ENCODE measurements at places on chromosomes 4 and X.

GRCh38 chr4:157889788-157890187 is 283.0 kb downstream of the GASK1B start:
- no peak for DNase-seq

GRCh38 chr4:7658341-7659204 is 223.8 kb upstream of the PSAPL1 start:
- DNase-seq: no peak

DNA sequence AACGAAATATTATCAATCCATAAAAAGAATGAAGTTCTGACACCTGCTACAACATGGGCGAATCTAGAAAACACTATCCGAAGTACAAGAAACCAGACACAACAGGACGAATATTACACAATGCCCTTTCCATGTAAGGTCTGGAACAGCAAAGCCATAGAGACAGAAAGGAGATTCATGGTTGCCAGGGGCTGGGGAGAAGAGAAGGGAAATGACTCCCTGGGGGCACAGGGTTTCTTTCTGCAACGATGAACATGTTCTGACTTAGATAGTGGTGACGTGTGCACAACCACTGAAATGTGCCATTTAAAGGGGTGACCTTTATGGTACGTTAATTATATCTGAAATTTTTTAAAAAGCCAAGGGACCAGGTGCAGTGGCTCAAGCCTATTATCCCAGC is 28.3 kb downstream of the GPR143 start:
- DNase-seq: no peak

DNA sequence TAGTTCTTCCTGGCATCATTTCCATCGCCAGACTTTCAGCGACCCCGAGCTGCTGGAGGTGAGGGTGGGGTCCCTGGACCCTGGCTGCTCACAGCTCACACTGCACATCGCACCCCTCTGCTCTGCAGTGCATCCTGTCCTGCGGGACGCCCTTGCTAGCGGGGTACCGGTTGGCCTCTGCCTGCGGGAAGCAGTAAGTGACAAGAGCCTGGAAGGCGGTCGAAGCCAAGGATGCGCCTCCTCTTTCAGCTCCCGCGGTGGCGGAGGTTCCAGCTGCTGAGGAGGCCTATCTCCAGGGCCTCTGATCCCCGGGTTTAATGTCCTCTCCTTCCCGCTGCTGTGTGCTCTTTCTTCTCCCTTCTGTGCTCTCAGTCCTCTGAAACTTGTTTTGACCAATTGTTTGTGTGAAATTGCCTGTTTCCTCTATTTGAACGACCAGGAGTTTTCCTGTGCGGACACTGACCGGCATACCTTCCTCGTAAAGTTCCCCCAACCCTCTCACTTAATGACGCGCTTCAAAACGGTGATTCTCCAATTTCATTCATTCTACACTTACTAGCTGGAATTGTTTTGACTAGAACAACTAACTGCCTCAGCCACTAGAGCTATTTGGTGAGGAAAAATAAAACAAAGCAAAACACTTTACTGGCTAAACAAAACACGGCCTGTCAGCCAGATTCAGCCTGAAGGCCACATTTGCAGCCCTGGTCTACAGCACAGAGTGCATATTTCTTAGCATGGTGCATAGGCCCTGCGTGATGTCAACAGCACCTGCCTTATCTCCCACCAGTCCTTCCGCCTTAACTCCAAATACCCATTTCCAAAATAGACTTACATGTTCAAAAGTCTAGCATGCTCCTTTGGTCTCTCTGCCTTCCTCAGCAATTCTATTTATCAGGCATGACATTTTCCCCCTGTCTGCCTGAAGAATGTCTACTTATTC is 28.0 kb downstream of the MGAT4D start:
- no peak for DNase-seq

GRCh38 chr4:184019667-184020623 is 114.8 kb downstream of the STOX2 start:
- DNase-seq: no peak

DNA sequence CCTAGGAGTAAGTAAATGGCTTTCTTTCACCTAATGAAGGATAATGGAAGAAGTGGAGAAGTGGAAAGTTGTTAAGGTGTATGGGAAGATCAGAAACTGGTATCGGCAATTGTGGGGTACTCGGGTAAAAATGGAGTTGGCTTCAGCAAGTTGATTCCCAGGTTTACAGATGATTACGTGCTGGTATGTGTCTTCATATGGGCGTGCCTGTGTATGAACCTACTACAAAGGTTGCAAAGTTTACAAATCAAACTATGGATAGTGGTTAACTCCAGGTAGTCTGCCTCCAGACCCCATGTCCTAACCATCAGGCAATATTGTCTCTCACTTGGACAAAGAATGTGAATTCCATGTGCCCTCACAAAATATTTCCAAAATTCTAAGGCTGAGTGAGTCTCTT is 773 bp downstream of the TLR3 start:
- DNase-seq: no peak

- DNase-seq: no peak
Observed at GRCh38 chr4:158346576-158346975, 136.3 kb downstream of the TMEM144 start.

- DNase-seq: no peak
Observed at GRCh38 chr4:86482306-86483172, 111.6 kb upstream of the PTPN13 start.

DNA sequence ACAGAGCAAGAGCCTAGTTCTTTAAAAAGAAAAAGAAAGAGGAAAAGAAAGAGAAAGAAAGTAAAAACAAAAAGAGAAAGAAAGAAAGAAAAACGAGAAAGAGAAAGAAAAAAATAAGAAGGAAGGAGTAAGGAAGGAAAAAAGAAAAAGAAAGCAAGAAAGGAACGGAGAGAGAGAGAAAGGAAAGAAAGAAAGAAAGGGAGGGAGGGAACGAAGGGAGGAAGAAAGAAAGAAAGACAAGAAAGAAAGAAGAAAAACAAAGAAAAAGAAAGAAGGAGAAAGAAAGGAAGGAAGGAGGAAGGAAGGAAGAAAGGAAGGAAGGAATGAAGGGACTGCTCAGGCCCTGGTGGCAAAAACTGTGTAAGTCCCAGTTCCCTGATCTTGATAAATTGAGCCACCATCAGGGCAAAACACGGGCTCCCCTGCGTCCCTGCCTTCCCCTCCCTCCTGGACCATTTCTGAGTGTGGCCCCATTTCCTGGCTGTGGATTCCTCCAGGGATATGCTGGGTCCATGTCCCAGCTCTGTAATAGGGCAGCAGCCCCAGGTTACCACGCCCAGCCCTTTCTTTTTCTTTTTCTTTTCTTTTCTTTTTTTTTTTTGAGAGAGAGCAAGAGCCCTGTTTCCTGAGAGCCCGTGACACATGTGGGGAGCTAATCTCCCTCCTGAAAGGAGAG is 44.8 kb downstream of the SHOX start:
- no peak for DNase-seq

GRCh38 chrX:131881194-131881593 is 141.9 kb upstream of the STK26 start:
- DNase-seq: no peak

DNA sequence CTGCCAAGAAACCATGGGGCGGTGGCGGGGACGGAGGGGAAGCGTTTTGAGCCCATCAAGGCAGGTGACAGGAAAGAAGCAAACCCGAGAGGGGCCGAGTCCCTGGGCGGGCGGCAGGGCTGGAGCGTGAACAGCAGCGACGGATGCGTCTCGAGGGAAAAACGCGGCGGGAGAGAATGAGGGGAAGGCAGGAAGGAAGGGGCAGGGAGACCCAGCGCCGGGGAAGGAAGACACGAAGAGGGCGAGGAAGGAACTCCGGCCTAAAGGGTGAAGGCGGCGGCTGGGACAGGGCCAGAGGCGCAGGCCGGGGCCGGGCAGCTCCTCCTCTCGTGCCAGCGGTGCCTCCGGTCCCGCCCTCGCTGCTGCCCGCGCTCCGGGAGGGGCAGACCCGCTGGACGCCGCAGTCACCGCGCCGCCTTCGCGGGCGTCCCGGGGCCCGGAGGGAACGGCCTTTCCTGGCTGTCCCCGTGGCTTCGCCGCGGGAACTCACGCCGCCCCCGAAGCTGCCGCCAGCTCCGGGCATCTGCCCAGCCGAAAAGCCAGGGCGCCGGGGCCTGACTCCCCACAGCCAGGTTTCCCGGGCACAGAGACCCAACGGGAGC is 751 bp upstream of the RGS12 start:
- DNase-seq: peak; percentile 22

DNA sequence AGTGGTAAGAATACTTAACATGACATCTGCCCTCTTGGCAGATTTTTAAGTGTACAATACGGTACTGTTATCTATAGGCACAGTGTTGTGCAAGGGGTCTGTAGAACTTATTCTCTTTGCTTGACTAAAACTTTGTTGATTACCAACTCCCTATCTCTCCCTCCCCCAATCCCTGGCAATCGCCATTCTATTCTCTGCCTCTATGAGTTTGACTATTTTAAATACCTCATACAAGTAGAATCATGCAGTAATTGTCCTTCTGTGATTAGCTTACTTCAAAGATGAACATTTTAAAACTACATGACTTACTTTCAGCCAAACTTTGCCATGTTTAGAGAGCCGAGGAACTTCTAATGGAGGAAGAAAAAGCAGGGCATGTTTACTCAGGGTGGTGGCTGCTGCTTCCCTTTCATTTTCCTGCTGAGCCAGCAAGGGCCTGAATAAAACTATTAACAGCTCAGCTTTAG is 62.4 kb downstream of the APOO start:
- DNase-seq: no peak

- DNase-seq: peak; percentile 22
Observed at GRCh38 chr4:17112292-17112659, 213.8 kb upstream of the LDB2 start.

DNA sequence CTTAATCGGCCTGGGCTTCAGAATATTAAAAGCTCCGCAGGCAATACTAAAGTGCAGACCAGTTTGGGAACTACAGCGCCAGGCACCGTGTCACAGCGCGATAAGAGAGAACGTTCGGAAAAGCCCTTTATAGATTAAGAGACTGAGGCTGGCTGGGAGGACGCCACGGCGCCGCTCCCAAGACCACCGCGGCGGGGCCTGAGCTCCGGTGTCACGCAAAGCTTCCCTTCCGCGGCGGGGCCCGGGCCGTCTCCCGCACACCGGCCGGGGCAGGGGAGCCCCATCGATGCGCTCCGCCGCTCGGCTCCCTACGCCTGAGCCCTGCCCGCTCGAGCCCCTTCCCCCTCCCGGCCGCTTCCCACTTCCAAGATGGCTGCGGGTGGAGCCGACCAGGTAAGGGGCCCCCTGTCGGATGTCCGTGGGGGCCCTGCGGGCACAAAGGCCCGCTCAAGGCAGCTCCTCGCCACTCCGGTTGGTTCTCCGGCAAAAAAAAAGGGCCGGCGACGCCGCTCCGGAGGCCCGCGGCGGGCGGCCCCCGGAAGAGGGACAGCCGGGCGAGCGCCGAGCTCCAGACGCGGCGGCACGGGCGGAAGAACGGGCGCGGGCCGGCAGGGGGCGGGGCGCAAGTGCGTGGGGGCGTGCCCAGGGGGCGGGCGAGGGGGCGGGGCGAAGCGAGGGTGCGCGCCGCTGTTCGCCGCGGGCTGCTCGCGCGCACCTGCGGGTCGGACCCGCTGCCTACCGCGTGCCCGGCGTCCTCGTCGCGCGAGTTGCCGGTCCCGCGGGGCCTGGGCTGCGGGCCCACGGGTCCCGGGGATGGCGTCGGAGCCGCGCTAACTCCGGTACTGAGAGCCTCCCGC is at the start of gene TBC1D14:
TBC1D14 (plus strand) TSS at position 714 of the 857 bp plus-strand sequence. CDS start 13,564 bp downstream, outside the sequence.
- DNase-seq: peak; percentile 87

- DNase-seq: no peak
Observed at GRCh38 chr4:588351-588849, 12.3 kb upstream of the TMEM271 start.

GRCh38 chrX:97876697-97877407 is 993.1 kb downstream of the RPA4 start:
- DNase-seq: no peak

DNA sequence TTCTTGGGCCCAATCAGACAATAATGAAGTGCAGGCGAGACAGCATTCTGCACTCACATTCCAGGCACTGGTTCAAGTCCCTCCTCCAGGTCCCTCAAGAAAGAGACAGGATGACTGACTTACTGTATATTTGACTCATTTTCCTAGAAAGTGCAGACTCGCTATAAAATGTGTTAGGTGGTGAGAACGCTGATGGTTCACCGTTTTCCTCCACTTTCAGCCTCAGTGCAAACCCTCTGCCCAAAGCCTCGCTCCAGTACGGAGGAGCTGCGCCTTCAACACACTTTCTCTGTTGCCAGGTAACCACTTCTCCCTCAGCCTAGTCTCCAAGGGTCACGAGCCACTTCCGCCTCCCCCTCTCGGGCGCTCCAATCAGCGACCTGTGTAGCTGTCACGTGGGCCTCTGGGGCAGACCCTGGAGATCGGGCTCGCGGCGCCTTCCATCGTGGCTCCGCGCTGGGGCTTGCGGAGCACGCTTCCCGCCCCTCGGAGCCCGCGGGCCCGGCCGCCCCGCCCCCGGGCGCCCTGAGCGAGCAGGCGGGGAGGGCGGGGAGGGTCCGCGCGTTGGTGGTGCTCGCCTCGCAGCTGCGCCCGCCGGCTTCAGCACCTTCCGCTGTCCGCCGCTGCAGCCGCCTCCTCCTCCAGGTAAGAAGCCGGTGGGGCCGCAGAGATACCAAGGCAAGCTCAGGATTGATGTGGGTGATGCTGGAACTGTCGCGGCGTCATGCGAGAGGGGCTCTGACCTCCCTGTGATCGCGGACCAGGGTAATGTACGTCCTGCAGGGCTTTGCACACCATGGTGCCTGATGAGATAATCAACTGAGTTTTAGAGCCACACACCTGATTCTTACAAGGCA is at the start of gene WDR17:
WDR17 (plus strand) TSS at position 407 of the 857 bp plus-strand sequence. CDS start 45,740 bp downstream, outside the sequence.
- DNase-seq: peak; percentile 82

- no peak for DNase-seq
Observed at GRCh38 chrX:10685923-10686595, 65.7 kb upstream of the MID1 start.

- DNase-seq: no peak
Observed at GRCh38 chr4:37758226-37758625, 68.3 kb upstream of the PGM2 start.

- DNase-seq: no peak
Observed at GRCh38 chr4:35189988-35190613, 1054.2 kb downstream of the ARAP2 start.

- peak; percentile 37 for DNase-seq
Observed at GRCh38 chrX:46381630-46382029, 163.6 kb downstream of the ZNF674 start.

DNA sequence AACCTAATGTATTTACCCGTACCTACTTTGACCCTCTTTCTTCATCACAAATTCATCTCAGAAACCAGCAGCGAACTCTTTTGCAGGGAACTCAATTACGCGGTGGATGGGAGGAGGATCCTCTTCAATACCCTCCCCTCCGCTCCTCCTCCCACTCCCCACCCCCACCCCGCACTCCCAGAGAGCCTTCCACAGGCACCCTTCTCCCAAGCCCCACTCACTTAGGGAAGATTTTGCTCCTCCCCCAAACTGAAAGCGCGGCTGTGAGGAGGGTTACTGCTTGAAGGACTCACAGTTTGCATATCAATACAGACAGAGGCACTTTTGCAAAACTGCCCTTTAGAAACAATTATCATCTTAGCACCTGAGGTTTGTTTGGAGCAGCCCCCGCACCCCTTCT is 960 bp upstream of the IL1RAPL1 start:
- no peak for DNase-seq

GRCh38 chr4:26753617-26754016 is 107.0 kb upstream of the STIM2 start:
- no peak for DNase-seq

- no peak for DNase-seq
Observed at GRCh38 chr4:152651473-152652060, 28.2 kb downstream of the TMEM154 start.

All from activated CD4-positive, alpha-beta T cell treated with anti-CD3 and anti-CD28 coated beads, Interleukin-2, amount 10 ng/mL, durations not matched to agents 7 days and 5 days (primary cell).